ENCODE measurements at places on chromosomes 1 and 21. TPM values are rescaled to one million over a fixed set of nuclear protein-coding genes. Genes with fewer than 3 reads are reported as not detected.

Gene JAM2
- total RNA-seq, result 1.3 TPM

Gene PTPRC
- 34.1 TPM for total RNA-seq

Gene AIRE
- total RNA-seq, result 0.05 TPM

Gene RHOU
- total RNA-seq, result 11.3 TPM

Gene EXTL1
- total RNA-seq, result not detected

Gene LCE3E
- not detected for total RNA-seq

Gene FCN3
- 87.3 TPM for total RNA-seq

Gene PTPRF
- 241 TPM for total RNA-seq

Gene UBL4B
- total RNA-seq, result not detected

Gene KCNK1
- total RNA-seq, result 3.3 TPM

Gene KCNK2
- total RNA-seq, result 0.08 TPM

Gene DENND2D
- 20.7 TPM for total RNA-seq

Gene CAPN2
- 20.7 TPM for total RNA-seq

Gene TSACC
- not detected for total RNA-seq

Gene F13B
- total RNA-seq, result 194 TPM

Gene HHIPL2
- not detected for total RNA-seq

Gene CDA
- total RNA-seq, result 0.42 TPM

Gene KRTAP12-4
- not detected for total RNA-seq

Gene EXO1
- 16.2 TPM for total RNA-seq

Gene ZNF644
- 35.6 TPM for total RNA-seq

Gene USH2A
- 1.0 TPM for total RNA-seq

Gene SNRNP40
- total RNA-seq, result 74.3 TPM

Gene RTCA
- total RNA-seq, result 15.9 TPM

Gene CZIB
- 29.8 TPM for total RNA-seq

Gene NTRK1
- 0.17 TPM for total RNA-seq

Gene SHE
- total RNA-seq, result 5.9 TPM

Gene DNALI1
- 3.1 TPM for total RNA-seq

Gene METTL13
- total RNA-seq, result 16.1 TPM

Gene CENPL
- 1.5 TPM for total RNA-seq

Gene NHLH1
- total RNA-seq, result not detected

Gene ALX3
- not detected for total RNA-seq
